Left ventricle myocardium inferior (tissue), 1 donor: ENCODE measurements at places on chromosomes 11 and 22.

GRCh38 chr22:40258501-40258915 is 80.8 kb downstream of the TNRC6B start:
- no peak for DNase-seq

GRCh38 chr22:17741866-17742526 is 32.3 kb downstream of the BID start:
- no peak for DNase-seq

DNA sequence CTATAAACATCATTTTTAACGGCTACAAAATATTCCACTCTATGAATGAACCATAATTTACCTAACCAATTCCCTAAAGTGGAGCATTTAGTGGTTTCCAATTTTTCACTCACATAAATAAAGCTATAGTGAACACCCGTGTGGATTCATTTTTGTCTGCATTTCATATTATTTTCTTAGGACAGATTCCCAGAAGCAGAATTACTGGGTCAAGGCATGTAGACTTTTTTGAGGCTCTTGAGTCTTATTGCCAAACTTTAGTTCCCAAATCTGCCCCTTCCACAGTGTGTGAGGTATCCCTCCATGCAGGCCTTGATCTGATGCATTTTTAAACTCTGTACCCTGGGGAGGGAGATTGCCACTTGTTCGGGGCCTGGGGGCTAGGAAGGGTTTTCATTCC is 198.2 kb downstream of the TENM4 start:
- no peak for DNase-seq

GRCh38 chr11:45511566-45511965 is 153.9 kb downstream of the CHST1 start:
- no peak for DNase-seq

GRCh38 chr22:19675428-19675827 is 38.9 kb upstream of the SEPTIN5 start:
- DNase-seq: no peak

DNA sequence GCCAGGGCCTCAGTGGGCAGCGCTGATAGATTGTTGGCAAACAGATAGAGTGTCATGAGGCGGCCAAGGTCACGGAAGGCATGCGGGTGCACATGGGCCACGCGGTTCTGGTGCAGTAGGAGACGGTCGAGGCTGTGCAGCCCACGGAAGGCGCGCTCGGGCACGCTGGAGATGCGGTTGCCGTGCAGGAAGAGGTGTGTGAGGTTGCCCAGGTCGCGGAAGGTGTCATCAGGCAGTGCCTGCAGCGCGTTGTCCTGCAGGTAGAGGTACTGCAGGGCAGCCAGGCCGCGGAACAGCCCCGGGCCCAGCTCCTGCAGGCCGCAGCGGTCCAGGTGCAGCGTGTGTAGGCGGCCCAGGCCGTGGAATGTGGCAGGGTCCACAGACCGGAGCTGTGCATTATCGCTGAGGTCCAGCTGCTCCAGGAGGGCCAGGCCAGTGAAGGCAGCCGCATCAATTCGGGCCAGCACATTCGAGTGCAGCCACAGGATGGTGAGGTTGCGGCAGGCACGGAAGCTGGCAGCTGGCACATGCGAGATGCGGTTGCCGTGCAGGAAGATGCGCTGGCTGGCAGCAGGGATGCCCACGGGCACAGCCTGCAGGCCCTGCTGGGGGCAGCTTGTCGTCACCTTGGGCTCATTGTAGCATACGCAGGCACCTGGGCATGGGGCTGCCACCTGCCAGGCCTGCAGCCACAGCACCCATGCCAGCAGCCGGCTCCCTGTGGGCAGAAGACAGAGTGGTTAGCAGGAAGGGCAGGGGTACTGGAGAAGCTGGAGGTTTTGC is 25.5 kb downstream of the RTN4R start:
- DNase-seq: no peak

- no peak for DNase-seq
Measured at GRCh38 chr11:81840380-81840779, 893.3 kb downstream of the FAM181B start.
